AG10803 (cell line): ENCODE measurements at places on chromosomes 5 and 9.

DNA sequence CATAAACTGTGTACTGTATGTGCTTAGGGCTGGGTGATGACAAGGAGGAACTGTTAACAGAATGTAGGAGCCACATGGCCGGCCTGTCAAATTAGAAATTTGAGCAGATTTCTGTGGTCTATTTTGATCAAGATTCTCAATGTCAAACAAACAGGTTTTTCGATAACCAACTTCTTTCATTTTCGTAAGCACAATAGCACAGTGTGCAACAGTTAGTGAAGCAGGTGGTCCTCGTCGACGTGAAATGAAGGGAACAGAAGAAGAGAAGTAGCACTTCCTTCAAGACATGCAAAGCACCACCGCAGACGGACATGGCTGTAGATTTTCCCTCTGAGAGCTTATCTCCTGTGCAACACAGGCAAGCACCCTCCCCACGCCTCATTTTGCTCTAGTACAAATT lies 252.1 kb downstream of the CRB2 start:
- DNase-seq = no peak

GRCh38 chr5:31706186-31706585 lies 67.3 kb downstream of the PDZD2 start:
- no peak for DNase-seq

DNA sequence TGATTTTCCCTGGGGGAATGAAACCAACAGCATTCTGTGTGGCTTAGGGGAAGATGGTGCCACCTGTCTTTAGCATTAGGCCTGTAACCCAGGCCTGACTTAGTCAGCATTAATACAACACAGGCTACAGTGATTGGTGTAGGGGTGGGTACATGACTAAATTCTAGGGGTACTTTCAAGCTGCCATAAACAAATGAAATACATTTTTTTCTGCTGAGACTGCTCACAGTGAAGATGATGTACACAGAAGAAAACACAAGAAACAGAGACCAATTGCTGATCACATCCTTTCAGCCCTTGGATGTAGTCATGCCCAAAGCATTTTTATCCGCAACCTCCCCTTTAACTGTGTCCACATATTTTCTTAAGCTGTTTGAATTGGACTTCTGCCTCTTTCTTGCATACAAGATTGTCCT lies 527.2 kb downstream of the KCTD16 start:
- DNase-seq = peak; percentile 89

- DNase-seq = no peak
These were observed 36.7 kb downstream of the FAXDC2 start for GRCh38 chr5:154813736-154814135.

GRCh38 chr5:86909418-86910295 lies 291.9 kb downstream of the COX7C start:
- peak; percentile 89 for DNase-seq

DNA sequence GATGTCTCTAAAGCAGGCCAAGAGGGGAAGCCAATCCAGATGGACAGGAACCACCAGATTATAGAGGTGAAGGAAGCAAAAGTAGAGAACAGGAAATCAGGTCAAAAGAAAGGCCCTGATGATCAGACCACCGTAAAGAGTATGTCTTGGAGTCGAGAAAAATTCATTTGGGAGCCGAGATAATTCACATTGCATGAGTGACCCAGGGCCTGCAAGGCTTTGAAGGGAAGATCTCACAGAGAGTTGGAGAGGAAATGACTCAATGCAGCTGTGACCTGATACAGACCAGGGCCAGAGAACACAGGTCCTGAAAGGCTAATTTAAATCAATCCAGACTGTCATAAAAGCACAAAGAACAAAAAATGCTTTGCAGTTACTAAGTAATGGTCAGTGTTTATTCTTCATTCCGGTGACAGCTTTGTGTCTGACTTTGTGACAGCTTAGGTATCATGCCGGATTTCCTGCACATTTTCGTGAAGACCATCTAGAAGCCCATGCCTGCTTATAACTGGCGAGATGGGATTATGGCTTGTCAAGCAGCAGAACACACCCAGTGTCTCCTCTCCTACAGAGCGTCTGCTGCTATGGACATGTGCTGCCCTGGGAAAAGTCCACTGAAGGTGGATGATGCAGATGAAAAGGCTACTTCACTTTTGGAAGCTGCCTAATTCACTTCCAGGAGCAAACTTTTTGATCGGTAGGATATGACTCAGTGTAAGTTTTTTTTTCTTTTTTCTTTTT lies 5.8 kb upstream of the ACTBL2 start:
- DNase-seq = peak; percentile 49

GRCh38 chr5:7742241-7742656 lies 108.7 kb downstream of the CFAP90 start:
- no peak for DNase-seq

GRCh38 chr5:125446986-125447385 lies 700.5 kb upstream of the ZNF608 start:
- DNase-seq = peak; percentile 2

GRCh38 chr9:33628865-33629410 lies 104.9 kb downstream of the ANKRD18B start:
- DNase-seq = no peak

- DNase-seq = no peak
These were observed 32.8 kb upstream of the DAP start for GRCh38 chr5:10793785-10794184.

- peak; percentile 3 for DNase-seq
These were observed 2.8 kb upstream of the PCA3 start for GRCh38 chr9:76761448-76761847.

GRCh38 chr9:27394154-27394825 lies 97.3 kb upstream of the EQTN start:
- DNase-seq = peak; percentile 13

GRCh38 chr5:120545007-120545406 lies 80.9 kb downstream of the PRR16 start:
- peak; percentile 68 for DNase-seq

DNA sequence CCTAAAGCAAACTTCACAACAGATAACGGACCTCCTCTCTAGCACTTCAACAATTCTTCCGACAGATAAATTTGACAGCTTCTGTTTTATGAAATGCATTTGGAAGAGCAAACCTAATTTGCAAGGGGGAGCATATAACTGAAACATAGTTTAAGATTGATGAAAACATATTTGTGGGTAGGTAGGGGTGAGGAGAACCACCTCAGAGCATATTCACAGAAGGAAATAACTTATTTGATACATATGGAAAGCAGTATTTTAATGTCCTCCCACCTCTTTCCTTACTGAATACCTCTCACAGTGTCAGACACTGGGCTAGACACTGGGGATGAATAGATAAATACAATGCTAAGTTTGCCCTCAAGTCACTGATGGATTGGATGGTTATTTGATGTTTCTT lies 384.8 kb downstream of the MAT2B start:
- no peak for DNase-seq

GRCh38 chr5:108278285-108279240 lies 103.3 kb downstream of the FBXL17 start:
- DNase-seq = no peak

DNA sequence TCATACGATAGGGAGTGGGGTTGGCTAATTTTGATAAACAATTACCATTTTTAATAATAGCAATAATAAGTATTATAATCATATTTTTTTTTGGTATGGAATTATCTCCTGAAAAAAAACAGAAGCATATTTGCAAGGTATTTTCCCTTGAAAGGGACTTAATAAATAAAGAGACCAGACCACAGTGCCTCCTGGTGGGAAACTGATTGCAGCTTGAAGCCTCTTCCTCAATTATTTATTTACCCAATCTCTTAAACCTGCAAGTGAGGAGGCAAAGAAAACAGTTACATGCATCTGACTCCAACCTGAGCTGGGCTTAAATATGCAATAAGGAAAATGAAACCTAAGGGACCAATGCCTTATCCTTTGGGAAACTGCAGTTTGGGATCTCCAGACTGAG lies 388.1 kb upstream of the ACO1 start:
- no peak for DNase-seq

- DNase-seq = no peak
These were observed 499 bp upstream of the FCHSD1 start for GRCh38 chr5:141651728-141652105.

GRCh38 chr5:148585988-148586387 lies 68.3 kb downstream of the HTR4 start:
- DNase-seq = no peak

- DNase-seq = no peak
These were observed 21.2 kb downstream of the RASGEF1C start for GRCh38 chr5:180187767-180188166.

DNA sequence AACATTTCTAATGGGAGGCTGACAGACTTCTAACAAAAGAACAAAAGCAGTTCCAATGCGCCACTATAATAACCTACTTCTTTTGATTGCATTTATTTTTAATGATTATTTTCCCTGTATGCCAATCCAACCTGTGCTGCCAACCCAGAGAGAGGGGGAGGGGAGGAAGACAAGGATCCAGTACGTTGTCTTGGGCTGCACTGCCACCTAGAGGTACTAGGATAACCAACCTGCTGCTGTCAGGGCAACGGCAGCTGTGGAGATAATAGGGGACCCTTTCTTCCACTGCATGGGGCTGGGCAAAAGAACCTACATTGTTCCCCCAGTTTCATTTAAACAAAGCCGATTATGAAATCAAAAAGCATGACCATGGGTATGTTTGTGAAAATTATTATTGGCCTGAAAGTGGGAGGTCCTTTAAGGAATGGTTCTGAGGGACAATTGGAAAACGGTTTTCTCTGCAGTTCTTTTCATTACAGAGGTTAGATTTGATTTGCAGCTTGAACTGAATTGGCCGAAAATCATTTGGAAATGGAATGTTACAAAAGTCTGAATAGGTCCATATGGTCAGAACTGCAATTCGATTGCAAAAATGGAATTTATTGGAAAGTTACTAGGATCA lies 101.3 kb downstream of the RASEF start:
- peak; percentile 63 for DNase-seq

DNA sequence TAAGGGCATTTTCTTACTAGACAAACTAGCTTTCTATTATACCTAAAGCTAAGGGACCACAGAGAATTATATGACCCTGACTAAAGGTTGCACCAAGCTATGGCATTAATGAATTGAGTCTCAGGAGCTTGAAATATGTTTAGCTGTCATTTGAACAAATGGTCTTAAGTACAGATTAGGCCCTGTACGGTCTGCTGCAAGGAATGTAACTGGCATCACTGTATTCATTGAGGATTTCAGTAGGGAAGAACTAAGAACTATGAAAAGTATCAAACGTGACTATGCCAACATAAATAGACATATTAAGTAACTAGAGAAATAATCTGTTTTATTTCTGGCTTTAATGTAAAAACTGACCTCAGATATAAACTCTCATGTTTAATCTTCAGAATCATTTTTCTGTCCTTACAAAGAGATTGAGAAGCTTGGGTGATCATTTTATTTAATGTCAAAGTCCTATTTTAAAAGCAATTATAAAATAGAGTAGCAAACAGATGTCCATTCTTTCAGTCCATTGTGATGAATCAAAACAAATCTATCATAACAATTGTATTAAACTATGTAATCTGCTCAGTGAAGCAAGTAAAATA lies 845.9 kb downstream of the MAT2B start:
- no peak for DNase-seq

- no peak for DNase-seq
These were observed 62.9 kb upstream of the PPARGC1B start for GRCh38 chr5:149667084-149667828.

DNA sequence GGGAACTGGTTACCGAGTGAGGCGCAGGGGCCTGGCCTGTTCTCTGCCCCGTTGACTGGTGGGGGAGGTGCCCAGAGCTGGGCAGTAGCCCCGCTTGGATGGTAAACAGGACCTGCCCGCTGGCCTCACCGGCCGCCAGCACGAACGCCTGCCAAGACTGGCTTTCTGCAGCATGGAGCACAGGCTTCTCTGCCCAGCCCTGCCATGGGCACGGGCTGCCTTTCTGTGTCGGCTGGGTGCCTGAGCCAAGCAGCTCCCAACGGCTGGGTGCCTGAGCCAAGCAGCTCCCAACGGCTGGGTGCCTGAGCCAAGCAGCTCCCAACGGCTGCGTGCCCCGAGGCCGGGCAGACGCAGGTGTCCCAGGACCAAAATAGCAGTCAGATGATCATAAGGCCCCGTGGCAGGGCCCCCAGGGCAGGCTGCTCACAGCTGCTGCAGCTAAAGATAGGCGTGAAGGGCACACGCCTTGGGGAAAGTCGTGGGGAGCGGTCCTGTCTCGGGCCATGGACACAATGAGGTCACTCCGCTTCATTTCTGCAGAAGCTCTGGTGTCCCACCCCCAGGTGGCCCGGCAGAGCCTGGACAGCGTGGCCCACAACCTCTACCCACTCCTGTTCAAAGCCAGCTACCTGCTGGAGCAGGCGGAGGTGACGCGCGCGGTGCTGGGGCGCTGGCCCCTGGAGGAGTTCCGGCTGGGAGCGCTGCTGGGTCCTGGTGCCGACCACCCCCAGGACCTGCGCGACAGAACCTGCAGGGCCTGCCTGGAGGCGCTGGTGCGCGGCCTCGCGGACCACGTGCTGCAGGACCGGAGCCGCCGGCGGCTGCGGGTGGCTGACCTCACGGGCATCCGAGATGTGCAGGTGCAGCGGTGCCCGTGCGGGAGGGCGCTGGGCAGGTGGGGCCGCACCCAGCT lies at the start of gene LRRC14B:
Gene LRRC14B (plus strand): TSS at position 460 of the 913 bp plus-strand sequence. CDS start 44 bp downstream, at position 504.
- DNase-seq = no peak

DNA sequence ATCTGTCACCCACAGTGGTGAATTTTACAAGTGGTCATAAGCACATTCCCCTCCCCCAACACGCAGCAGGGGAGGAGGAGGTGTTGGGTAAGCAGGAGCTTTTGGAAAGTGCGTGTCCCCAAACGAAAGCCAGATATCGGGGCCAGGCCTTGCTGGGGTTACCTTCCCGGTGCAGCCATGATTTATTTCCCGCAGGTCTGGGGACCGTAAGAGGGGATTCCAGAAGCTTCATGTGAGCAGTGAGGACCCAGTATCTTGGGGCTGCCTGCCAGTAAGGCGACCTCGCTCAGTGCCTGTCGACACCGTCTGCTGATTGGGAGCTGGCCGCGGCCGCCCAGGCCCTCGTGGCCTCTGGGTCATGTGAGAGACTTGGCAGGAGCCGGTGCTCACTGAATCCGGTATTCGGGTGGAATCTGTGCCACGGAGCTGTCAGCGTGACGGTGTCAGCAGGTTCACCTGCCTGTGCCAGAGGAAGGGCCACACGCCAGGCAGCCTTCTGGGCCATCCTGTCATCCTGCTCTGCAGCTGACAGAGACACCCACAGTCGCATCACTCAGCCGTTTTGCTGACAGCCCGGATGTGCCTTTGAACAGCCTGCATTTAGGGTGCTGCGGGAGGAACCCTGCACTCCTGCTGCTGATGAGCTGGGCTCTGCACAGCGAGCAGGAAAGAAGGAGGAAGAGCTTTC lies 37.3 kb downstream of the SEC61B start:
- peak; percentile 40 for DNase-seq

- peak; percentile 60 for DNase-seq
These were observed 82.7 kb downstream of the DROSHA start for GRCh38 chr5:31449174-31449573.

DNA sequence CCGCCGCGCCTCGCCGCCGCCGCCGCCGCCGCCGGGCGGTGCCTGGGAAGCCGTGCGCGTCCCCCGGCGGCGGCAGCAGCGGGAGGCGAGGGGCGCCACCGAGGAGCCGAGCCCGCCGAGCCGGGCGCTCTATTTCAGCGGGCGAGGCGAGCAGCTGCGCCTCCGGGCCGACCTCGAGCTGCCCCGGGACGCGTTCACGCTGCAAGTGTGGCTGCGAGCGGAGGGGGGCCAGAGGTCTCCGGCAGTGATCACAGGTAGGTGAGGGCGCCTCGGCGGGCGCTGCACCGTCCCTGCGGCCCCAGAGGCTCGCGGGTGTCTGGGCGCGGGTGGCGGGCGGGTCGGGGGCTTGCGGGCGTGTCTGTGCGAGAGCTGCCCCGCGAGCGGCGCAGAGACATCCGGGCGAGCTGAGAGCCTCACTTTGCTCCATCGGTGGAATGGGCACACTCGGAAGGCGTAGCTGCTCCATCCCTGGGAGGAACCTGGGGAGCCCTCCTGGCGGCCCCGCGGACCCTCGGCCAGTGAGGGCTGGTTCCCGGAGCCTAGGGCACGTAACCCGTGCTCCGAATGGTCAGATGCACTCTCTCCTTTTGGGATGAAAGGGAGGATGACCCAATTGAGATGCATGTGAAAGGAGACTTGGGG lies 864 bp downstream of the PAPPA start:
- no peak for DNase-seq
